ENCODE measurements at places on chromosomes 16 and 17. TPM values are rescaled to one million over a fixed set of nuclear protein-coding genes. Genes with fewer than 3 reads are reported as not detected.

NTHL1 gene
- 12.0 TPM for total RNA-seq

GRCh38 chr17:41865596-41865893 lies 322 bp upstream of the KLHL11 start:
- DNase-seq: no peak

- DNase-seq: no peak
Measured at GRCh38 chr16:12674071-12674470, 129.6 kb downstream of the CPPED1 start.

GRCh38 chr17:80080081-80080480 lies 21.3 kb upstream of the GAA start:
- no peak for DNase-seq

DNA sequence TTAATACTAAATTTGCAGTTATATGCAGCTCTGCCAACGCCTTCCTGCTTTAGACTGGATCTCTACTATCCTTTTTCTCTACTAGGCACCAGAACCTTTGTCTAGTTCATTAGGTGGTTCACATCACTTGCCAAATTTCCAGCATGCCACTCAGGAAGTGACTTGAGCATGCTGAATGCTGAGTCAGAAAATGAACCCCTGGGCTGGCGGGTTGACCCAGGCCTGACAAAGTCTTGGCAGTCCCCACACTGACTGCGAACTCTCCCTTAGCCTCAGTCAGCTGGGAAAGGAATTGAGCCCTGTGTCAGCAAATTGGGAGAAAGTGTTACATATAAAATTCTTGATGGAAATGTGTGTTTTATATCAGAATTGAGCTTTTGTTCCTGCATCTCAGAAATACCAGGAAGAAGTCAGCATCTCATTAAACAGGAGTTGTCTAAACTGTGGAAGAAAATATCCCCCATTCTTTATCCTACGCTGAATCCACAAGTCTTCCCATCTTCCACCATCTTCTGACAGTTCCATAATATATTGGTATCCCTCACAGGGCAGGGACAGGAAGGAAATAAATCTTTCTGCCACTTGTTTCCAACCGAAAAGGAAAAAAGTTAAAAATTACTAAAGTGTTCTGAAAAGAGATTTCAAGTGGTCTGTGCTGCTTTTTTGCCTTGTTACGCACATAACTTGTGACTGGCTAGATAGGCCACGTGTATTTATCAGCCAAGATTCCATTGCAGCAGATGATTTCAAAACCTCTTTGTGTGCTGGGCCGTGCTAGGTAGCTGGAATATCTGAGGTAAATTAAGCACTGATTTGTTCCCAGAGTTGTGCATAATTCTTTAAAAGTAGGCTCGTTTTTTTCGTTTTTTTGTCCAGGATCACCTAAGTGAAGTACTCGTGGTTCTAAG lies 16.7 kb upstream of the SLC12A3 start:
- DNase-seq: no peak

DNA sequence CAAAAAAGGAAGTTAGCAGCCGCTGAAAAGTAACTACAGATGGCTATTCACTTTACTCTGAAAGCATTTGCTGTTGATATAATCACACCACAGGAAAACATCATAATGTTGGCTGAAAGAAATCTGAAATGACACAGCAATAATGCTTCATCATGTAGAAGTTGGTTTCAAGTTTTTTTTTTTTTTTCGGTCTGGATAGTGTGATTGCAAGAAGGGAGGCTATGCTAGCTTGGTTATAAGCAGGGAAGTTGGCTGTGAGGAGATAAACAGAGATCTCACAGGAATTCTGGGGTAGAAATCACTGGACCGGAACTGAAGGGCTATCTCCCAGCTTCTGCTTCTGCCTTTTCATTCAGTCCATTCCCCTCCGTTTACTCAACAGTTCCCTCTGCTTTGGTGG lies 57.9 kb downstream of the MYO1D start:
- no peak for DNase-seq

ARHGDIG gene
- 0.96 TPM for total RNA-seq

DNA sequence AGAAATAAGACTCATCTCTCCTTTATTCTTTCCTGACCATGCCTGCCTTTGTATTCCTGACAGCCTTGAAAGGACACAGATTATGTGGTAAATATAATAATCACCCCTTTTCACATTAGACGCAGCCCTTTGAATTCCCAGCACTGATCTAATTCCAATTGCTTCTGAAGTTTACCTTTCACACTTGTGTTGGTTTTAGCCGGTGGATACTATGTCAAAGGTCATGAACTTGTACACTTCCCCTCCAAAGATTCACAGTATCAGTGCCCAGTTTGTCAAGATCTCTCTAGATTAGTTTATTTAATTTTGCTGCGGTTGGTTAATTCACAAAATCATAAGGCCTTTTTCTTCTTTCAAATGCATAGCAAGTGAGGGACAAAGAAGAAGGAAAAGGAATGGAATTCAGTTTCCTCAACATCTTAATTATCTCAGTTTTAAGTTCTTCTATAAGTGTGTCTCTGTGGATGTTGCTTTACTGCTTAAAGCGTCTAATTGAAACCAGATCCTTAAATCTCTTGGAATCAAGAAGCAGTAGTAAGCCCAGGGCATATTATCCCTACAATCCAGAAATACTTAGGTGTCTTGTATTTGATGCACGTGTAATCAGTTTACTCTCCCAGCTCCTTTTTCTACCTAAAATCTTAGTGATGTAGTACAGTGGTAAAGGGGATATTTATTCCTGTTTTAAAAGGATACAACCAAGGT lies 174.3 kb upstream of the TBX2 start:
- DNase-seq: no peak

AANAT gene
- total RNA-seq: not detected

- DNase-seq: no peak
Measured at GRCh38 chr16:89024546-89025060, 47.6 kb upstream of the CBFA2T3 start.

KRT20 gene
- total RNA-seq: not detected

CNTNAP1 gene
- total RNA-seq: 3.0 TPM

HOXB8 gene
- total RNA-seq: not detected

SNX20 gene
- total RNA-seq: 90.1 TPM

- DNase-seq: no peak
Measured at GRCh38 chr17:36879027-36879426, 58.2 kb upstream of the LHX1 start.

Data from CD4-positive, alpha-beta memory T cell (primary cell).